Hepatocyte (in vitro differentiated cells): ENCODE measurements at places on chromosomes 4 and X. TPM values are rescaled to one million over a fixed set of nuclear protein-coding genes. Genes with fewer than 3 reads are reported as not detected.

The PCDH19 gene
- 3.6 and 3.7 TPM in 2 replicates for total RNA-seq

The GPR50 gene
- not detected in 2 replicates for total RNA-seq

The BGN gene
- 12.5 and 14.5 TPM in 2 replicates for total RNA-seq

GRCh38 chrX:148389629-148390028 is 110.8 kb upstream of the AFF2 start:
- no peak overlapping the region for H3K27ac ChIP-seq
- no peaks in the 10 kb centered on the region for H3K4me1 ChIP-seq
- H3K36me3 ChIP-seq: no peaks in the 10 kb centered on the region
- H3K4me3 ChIP-seq: no peak overlapping the region

DNA sequence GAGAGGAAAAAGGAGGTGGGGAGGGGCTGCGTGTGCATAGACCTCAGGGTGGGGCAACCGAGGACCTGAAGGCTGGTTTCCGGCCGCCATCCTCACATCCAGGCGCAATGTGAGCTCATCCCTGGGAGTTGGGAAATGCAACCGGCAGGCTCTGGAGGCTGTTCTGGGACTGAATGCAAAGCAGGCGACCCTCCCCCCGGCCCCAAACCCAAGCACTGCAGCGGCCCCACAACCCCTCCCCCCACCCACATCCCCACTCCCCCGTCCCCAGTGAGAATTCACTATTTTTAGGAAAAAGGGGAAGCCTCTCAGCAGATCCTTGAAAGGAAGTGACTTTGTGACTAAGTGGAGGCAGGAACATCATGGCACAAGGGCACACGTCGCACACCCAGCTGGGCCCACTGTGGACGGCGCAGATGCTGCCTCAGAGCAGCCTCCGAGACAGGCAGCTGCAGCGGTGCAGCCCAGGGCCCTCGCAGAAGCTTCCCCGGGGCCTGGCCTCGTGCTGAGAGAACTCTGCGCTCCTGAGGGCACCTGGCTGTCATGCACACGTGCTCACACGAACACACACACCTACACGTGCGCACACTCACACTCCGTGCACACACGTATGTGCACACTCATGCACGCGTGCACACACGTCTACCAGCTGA is 1.3 kb upstream of the PDE6B start:
- no peaks in the 10 kb centered on the region for H3K27me3 ChIP-seq
- no peaks in the 10 kb centered on the region for H3K36me3 ChIP-seq
- H3K4me1 ChIP-seq: no peaks in the 10 kb centered on the region
- H3K27ac ChIP-seq: no peak overlapping the region
- H3K4me3 ChIP-seq: no peak overlapping the region
- no peak for DNase-seq

GRCh38 chr4:180953572-180953971 is 1289.6 kb upstream of the TENM3 start:
- no peaks in the 10 kb centered on the region for H3K36me3 ChIP-seq
- no peak overlapping the region for H3K27ac ChIP-seq
- H3K4me3 ChIP-seq: no peak overlapping the region
- H3K27me3 ChIP-seq: no peaks in the 10 kb centered on the region
- DNase-seq: no peak

DNA sequence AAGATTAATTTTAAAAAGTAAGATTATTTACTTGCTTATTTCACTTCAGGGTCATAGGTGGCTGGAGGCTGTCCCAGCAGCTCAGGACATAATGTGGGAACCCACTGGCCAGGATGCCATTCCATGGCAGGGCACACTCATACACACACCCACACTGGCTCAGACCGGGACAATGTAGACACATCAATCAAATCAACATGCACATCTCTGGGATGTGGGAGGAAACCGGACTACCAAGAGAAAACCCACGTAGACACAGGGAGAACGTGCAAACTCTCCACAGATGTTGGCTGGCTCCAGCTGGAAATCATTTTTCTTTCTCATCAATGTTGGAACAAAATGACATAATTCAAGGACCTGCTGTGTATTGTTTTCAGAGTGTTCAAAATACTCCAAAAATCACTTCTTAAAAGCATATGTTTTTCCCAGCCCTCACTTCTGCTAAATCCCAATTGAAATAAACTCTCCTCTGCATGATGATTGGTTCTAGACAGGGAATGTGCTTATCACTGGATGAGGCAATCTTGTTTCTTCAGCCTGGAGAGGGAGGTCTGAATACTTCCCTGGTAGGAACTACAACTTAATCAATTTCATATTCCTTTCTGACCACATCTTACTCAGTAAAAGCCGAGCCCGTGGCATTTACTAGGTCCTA is 18.6 kb upstream of the CPE start:
- H3K27me3 ChIP-seq: no peaks in the 10 kb centered on the region
- no peak overlapping the region for H3K4me3 ChIP-seq
- H3K36me3 ChIP-seq: no peaks in the 10 kb centered on the region
- H3K27ac ChIP-seq: no peak overlapping the region
- DNase-seq: no peak
